ENCODE measurements at places on chromosomes 4 and X. TPM values are rescaled to one million over a fixed set of nuclear protein-coding genes. Genes with fewer than 3 reads are reported as not detected.

The FAM149A gene
- total RNA-seq: 8.9 TPM

DNA sequence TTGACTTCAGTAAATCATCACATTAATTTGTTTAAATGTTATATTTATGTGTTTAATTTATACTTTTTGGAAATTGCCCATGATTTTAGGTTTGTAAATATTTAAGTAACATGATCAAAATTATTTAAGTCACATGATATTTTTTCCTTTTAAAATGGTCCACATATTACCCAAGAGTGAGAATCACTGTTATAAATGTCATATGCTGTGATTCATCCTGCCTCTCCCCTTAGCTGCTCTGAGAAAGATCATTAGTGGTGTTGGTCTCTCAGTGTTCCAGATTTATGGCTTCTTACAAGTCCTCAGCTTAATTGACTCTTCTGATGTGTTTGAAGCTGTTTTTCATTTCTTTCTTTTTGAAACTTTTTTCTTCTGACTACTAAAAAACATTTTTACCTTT lies 70.1 kb downstream of the SPANXN4 start:
- no peak overlapping the region for H3K27ac ChIP-seq
- H3K36me3 ChIP-seq: no peaks in the 10 kb centered on the region
- no peak overlapping the region for H3K4me3 ChIP-seq

DNA sequence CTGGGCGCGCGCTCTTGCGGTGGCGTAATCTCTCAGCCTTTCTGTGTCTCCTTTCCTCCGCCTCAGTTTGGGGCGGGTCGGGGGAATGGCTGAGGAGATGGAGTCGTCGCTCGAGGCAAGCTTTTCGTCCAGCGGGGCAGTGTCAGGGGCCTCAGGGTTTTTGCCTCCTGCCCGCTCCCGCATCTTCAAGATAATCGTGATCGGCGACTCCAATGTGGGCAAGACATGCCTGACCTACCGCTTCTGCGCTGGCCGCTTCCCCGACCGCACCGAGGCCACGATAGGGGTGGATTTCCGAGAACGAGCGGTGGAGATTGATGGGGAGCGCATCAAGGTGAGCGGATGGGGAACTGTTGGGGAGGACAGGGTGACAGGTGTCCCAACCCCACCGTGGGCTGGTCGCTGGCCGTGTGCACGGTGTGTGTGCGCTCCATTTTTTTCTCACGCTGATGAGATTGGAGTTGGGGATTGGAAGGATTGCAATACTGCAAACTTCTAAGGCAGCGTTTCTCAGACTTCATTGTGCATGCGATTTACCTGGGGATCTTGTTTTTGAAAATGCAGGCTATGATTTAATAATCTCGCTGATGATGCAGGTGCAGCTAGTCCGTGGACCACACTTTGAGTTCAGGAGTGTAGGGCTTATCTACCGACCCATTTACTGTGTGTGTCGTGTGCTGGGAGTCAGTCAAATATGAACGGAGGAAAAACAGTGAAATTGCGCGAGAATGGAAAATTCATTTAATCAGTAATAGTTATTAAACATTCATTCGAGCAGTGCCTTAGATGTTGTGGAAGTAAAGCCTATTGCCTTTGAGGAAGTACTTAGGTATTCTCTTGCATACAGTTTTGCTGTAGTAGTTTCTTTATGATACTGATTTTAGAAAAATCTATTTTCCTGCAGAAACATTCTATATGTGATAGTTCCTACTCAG lies at the start of gene RAB33B:
Gene RAB33B (plus strand): TSS at position 11 of the 935 bp plus-strand sequence. CDS start 75 bp downstream, at position 86.
- H3K4me1 ChIP-seq: peaks cover 15% of the 10 kb centered on the region
- H3K27me3 ChIP-seq: no peaks in the 10 kb centered on the region
- no peak for DNase-seq

DNA sequence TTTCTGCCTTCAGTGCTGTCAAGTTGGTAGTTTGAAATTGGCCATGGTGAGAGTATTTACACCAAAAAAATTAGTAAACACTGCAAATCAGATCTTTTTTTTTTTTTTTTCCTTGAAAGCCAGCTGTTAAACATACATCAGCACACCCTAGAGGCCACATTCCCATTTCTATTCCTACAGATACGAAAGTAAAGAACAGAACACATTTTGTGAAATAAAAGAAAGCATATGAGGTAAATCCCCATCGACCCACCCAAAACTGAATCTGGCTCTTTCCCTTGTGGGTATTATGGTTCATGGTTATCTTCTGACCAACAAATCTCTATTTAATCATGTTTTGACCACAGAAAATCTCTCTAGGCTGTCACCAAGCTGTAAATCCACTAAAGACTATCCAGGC lies 41.8 kb upstream of the AP1AR start:
- no peaks in the 10 kb centered on the region for H3K4me1 ChIP-seq
- H3K27me3 ChIP-seq: no peaks in the 10 kb centered on the region
- DNase-seq: no peak

The GAGE13 gene
- total RNA-seq: not detected

DNA sequence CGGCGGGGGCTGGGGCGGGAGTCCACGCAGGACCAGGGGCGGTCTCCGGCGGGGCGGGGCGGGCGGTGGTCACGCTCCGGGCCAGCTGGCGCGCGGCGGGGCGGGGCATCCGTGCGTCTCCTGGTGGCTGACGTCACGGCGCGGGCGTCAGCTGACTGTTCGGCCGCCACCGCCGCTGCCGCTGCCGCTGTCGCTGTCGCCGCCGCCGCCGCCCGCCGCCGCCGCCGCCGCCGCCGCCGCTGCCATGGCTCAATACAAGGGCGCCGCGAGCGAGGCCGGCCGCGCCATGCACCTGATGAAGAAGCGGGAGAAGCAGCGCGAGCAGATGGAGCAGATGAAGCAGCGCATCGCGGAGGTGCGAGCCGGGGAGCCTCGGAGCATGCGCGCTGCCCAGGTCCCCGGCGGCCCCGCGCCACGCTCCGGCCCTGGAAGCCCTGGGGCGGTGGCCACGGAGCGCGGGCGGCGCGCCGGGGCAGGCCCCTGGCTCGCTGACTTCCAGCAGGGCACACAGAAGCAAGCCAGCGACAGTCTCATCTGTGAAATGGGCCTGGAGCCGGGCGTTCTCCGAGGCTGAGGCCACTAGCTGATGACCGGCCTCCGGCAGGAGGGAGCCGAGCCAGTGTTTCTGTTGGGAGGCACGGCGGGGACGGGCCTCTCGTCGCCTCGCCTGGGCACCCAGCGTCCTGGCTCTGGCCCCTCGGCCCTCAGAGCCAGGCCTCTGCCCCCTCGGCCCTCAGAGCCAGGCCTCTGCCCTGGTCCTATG lies at the start of gene FAM50A:
Gene FAM50A (plus strand): TSS at position 150 of the 763 bp plus-strand sequence. CDS start 95 bp downstream, at position 245.
- H3K27me3 ChIP-seq: no peaks in the 10 kb centered on the region
- peak within 1 kb of the TSS; percentile 70 for H3K27ac ChIP-seq
- H3K4me3 ChIP-seq: peak within 1 kb of the TSS; percentile 68
- no peak for DNase-seq
- peaks cover 6% of the 10 kb centered on the region for H3K4me1 ChIP-seq
- no peaks in the 10 kb centered on the region for H3K36me3 ChIP-seq

DNA sequence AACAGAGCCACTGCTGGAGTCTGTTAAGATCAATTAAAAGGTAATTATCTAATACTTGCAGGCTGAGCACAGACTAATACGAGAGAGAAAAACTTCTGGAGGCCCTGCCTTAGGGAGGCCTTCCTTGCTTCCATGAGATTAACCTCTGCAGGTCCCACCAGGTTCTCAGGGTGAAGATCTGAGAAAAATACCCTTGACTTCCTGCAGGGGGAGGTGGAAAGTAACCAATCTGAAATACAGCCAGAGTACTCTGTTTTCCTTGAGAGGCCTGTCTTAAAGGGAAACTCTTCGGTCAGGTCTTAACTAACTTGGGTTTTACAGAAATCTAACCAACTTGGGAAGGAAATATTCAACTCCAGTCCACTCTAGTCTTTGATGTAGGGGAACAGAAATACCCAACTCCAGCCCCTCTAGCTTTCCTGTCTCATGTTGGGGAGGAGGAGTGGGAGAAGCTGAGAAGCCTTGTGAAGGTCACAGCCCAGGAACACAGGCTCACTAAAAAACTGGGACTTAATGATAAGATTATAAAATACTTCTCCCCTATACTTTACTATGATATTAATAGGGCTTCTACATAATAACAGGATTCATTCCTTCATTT lies 77.1 kb downstream of the TBCK start:
- H3K4me1 ChIP-seq: no peaks in the 10 kb centered on the region
- H3K27ac ChIP-seq: no peak overlapping the region
- H3K27me3 ChIP-seq: no peaks in the 10 kb centered on the region
- 0 out of 2 replicates have a peak, but pooled peaks cover 3% of the 10 kb centered on the region for H3K36me3 ChIP-seq

The TCEAL2 gene
- total RNA-seq: not detected

DNA sequence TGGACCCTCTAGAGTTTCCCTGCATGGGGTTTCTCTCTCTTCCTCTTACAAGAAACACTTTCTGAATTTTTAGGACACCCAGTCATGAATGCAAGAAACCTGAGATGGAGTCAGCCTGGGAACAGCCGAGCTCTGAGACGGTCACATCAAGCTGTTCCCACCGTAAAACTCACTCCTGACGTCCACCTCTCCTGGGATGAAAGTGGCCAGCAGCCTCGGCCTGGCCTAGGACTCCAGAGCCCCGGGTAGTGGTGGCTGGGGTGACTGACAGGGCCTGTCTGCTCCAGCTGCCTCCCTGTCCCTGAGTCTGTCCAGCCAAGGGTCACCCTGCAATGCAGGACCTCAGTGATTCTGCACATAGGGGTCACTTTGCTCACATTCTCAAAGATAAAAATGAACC lies 217.8 kb downstream of the SHOX start:
- no peak overlapping the region for H3K4me3 ChIP-seq
- no peak for DNase-seq
- no peak overlapping the region for H3K27ac ChIP-seq

The SLC25A4 gene
- 27.9 TPM for total RNA-seq
